ENCODE measurements at places on chromosomes 7 and 10.

DNA sequence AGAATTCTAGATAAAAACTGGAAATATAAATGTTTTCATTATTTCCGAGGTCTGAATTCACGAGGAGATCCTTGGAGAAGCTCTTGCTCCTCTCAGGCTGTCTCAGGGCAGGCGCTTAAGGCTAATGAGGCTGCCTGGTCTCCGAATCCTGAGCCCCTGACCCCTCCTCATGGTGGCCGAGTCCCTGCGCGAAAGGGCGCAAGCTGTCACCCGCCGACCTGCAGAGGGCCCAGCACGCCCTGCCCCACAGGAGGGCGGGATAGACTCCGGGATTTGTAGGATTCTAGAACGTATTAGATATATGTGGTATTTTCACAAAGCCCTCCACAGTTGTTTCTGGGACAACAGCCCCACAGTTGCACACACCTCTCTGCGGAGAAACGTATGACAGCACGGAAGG lies 284.1 kb downstream of the ABCA13 start:
- no peak for DNase-seq

DNA sequence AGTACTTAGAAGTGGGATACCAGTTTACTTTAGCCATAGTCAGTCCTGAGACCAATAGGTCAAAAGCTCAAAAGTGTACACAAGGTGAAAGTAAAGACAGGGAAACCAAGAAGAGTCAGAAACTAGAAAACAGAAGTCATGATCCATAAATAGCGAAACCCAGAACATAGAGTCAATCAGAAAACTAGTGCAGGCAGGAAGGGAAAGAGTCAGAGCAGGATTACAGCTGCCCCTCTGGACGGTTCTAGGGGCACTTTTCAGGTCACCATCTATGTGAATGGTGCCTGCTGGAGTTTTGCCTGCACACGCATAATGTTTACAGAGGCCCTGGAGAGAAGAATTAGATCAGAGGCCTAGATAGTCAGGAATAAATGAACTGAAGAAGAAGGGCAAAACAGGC lies 22.4 kb upstream of the DMTF1 start:
- no peak for DNase-seq

- no peak for DNase-seq
Measured at GRCh38 chr10:110571093-110571743, 3.7 kb downstream of the SMC3 start.

GRCh38 chr10:101217450-101218281 lies 11.6 kb downstream of the LBX1 start:
- no peak for DNase-seq

DNA sequence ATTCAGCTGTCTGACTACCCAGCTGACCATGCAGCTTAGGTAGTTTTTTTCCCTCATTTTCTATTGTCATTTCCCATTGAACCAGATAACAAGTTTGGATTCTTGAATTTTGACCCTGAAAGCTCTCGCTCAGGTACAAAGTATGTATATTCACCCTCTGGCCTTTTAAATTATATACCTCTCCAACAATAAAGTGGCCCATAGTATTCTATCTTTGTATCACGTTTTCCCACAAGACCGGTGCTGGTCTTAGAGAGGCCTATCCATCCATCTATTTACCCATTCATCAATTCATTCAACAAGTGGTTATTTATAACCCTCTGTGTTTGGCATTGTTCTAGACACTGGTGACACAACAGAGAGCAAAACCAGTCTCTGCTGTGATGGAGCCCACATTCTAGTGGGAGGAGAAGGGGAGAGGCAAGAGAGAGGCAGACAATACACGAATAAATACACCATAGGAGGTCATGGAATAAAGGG lies 35.2 kb upstream of the NPSR1 start:
- no peak for DNase-seq

DNA sequence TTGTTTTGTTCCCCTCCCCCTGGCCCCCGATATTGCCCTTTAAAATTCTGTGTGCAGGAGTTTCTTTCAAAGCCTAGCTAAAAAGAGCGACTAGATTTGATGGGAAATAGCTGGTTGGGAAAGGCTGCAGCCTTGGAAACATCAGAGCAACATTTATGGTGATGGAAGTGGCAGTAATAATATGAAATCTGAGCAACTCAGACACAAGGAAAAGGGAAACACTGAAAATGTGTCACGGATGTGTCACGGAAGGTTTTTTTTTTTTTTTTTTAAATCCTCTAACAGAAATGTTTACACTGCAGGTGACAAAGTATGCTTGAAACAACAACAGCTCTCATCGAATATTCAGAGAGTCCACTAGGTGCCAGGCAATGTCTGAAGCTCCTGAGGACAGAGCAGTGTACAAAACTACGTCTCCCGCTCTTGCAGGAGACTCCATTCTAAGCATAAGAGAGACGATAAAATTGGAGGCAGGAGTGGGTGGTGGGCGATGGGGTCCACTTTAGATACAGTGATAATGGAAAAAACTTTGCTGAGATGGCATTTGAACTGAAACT lies 143.0 kb downstream of the RSU1 start:
- DNase-seq, result no peak

DNA sequence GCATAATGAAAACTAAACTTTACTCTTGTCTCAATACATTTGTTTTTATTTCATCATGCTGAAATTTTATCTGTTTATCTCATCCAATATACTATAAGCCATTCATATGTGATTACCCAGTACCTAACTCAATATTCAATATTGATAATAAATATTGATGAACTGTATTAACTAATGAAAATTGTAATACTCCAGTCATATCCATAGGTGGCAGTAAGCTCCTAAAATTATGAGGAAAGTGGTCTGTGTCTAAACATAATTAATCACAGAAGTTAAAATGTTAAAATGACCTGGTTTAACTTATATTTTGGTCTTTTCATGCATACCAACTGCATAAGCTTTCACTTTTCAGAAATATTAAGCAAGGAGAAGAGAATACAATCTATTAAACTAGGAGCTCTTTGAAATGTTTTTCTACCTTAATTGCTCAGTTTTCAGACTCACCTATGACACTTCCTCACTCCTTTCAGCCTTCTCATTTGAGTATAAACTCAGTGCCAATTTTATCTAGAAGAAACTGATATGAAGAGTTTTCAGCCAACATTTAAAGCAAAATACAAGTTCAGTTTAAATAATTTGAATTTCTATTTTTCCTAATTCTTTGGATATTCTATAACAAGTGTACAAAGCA lies 30.5 kb upstream of the VWDE start:
- no peak for DNase-seq

DNA sequence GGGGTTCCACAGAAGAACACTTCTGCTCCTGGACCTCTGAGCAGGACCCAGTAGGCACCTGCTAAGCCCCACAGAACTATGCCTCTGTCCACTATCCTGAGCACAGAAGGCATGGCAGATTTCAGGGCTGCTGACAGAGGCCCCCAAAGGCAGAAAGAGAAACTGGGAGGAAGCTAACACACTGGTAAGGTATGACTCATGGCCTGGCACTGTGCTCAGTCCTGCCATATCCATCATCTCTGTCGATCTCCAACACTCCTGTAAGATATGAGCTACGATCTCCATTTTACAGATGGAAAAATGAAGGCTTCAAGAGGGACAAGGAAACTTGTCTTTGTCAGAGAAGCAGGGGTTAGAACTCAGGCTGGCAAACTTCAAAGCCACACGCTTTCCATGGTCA lies 62.2 kb downstream of the GRID1 start:
- DNase-seq, result no peak

GRCh38 chr7:17029150-17029549 lies 147.4 kb upstream of the AGR3 start:
- no peak for DNase-seq

DNA sequence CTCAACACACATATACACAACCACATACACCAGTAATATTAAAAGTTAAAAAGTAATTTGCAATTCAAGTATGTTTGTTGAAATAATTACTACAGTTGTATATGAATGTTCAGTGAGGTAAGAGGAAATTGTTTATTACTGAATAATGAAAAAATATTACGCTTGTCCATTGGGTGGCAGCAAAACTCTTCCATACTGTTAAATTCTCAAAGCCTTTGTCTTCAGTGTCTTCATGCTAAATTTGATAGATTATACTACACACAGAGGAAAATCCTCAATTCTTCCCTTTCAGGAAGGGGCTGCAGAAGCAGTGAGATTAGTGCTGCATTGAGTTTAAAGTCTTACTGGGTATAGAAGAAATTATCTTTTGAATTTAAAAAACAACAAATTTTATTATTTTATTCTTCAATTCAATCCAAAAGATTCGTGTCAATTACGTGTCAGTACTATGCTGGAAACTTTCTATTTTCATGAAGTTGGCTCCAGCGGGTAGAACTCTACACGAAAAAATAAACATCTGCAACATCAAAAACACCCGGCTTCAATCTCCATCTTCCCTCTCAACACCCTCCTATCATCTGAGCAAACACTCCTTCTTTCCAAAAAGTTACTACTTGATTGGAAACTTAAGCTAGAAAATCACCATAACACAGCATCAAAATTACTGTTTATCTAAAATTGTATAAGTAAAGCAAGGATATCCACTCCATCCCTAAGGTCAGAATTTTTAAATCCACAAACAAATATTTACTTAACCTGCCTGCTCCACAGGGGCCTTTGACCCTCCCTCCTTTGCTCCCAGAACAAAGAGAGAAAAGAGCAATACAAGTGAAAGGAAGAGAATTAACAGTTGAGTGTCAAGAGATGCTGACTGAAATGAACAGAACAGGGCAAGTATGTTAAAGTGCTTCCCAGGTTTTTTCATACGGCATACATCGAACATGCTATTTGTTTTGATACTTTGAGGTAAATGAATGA lies 37.0 kb upstream of the TES start:
- no peak for DNase-seq

DNA sequence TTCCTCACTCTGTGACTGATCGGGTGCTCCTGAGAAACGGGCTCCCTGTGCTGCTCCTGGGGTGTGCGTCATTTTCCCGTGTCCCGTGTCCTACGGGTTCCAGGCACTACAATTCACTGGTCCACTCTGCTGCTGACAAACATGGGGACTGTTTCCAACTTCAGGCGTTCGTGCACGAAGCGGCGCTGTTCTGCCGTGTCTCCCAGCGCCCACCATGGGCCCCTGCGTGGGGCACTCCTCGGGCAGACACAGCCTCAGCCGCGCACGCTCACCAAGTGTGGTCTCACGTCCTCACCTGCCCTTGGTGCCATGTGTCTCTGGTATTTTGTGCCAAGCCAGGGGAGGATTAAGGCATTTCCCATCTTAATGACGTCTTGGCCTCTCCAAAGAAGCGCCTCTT lies 19.0 kb downstream of the GPR146 start:
- DNase-seq, result no peak

DNA sequence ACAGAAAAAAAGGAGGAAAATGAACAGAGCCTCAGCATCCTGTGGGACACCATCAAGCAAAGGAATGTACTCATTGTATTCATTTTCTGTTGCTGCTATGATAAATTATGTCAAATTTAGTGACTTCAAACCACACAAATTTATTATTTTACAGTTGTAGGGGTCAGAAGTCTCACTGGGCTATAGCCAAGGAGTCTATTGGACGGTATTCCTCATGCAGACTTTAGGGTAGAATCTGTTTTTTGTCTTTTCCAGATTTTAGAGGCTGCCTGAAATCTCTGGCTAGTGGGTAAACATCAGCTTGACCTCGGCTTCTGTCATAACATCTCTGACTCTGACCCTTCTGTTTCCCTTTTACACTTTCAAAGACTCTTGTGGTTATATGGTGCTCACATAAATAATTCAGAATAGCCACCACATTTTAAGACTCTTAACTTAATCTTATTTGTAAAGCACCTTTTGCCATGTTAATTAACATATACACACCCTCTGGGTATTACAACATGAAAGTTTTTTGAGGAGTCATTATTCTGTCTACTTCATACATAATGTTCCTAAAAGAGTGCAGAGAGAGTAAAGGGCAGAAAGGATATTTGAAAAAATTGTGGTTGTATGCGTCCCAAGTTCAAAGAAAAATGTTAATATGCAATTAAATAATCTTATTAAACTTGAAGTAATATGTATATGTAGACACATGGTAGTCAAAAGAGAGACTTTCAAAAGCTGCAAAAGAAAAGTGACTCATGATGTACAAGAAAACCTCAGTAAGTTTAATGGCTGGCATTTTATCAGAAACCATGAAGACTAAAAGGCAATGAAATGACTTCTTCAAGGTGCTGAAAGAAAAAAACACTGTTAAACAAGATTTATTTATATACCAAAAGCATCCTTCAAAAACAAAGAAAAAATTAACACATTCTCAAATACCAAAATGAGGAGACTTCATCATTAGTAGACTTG lies 70.8 kb upstream of the MEOX2 start:
- no peak for DNase-seq

GRCh38 chr7:15094989-15095388 lies 192.4 kb upstream of the DGKB start:
- no peak for DNase-seq

DNA sequence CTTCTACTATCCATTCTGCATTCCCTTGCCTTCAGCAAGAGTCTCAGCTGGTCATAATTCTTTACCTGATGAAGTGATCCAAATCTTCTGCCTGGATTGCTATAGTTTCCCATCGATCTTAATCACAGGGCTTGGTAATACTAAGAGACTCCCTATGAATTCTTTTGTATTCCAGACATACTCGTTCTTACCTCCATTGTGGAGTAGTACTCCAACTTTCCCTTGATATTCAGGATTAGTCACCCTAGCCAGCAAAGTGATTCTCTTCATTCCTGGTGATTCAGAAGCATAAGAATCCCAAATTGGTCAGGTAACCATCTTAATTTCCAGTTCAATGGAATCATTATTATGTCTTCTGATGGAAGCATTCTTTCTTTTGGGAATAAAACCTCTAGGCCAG lies 96.7 kb downstream of the TWIST1 start:
- no peak for DNase-seq

DNA sequence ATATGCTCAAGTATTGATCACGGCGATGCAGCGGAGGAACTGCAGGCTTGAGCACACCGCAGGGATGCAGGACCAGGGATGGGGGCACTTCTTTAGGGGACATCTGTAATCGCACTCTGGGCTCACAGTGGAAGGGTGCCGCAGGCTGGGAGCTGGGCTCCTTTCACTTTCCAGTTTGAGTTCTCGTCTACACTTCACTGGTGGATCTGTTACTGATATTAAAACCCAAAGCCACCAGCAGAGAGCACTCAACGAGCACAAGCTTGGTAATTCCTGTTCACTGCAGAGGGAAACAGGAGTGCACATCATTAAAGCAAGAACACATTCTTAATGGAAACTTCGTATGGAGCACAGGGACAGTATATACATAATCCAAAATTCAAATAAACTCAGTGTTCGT lies 91.3 kb downstream of the PARD3 start:
- DNase-seq, result no peak

- no peak for DNase-seq
Measured at GRCh38 chr10:114681542-114681941, 23.5 kb upstream of the ABLIM1 start.
